ENCODE measurements at places on chromosomes 6 and 20.

DNA sequence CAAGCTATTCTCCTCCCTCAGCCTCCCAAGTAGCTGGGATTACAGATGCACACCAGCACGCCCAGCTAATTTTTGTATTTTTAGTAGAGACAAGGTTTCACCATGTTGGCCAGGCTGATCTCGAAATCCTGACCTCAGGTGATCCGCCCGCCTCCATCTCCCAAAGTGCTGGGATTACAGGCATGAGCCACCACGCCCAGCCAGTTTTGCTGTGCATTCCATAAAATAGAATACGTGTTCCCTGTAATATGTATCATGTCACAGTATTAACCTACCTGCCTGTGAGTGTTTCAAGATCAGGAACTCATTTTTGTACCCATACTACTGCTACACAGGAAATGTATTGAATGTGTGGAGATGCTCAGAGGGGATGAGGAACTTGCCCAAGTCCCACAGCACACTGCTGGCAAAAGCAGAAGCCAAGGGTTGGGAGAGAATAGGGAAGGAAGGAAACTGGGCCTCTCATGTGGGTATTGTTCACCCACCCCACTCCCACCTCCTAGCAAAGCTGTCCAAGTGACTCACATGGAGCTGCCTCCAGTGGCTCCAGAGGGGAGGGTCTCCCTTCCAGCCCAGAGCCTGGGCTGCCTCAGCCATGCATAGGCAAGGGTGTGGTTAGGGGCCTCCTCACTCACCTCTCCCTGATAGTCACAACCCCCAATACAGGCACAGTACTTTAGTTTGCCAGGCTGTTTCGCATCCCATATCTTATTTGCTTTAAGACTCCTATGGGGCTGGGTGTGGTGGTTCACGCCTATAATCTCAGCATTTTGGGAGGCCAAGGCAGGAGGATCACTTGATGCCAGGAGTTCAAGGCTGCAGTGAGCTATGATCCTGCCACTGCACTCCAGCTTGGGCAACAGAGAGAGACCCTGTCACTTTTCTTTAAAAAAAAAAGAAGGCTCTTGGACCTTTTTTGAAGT is 9.4 kb downstream of the HM13 start:
- DNase-seq, result no peak

GRCh38 chr6:23272536-23272935 is 703.2 kb downstream of the HDGFL1 start:
- no peak for DNase-seq

- DNase-seq, result no peak
These were observed 145.6 kb downstream of the DLL1 start for GRCh38 chr6:170145272-170145592.

DNA sequence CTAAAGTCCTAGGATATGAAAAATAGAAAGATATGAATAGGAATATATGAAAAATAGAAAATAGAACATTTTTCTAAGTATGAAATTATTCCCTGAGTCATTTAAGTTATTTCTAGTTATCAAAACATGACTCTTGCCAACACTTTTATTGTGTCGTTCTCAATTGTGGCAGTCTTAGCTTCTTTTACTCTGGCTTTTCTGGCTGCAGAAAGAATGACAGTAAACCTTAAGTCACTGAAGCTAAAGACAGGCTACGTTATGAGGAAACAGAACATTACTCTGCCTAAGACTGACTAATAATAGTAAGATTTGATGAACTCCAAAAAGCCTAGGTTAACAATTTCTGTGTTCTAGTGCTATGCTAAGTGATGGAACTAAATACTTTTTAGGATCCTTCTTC is 74.6 kb downstream of the AIG1 start:
- no peak for DNase-seq

GRCh38 chr20:14410869-14411555 is 73.6 kb upstream of the FLRT3 start:
- no peak for DNase-seq

- no peak for DNase-seq
These were observed 98.1 kb downstream of the HIVEP2 start for GRCh38 chr6:142846883-142847287.

Data from NCI-H2029 (cell line).